ENCODE measurements at places on chromosomes 1 and 21. TPM values are rescaled to one million over a fixed set of nuclear protein-coding genes. Genes with fewer than 3 reads are reported as not detected.

GRCh38 chr1:53987880-53988279 lies 30.1 kb downstream of the LDLRAD1 start:
- DNase-seq, result no peak

The IL20 gene
- total RNA-seq, result not detected

- no peak for DNase-seq
Measured at GRCh38 chr21:29193072-29193471, 62.6 kb downstream of the MAP3K7CL start.

The GJC2 gene
- 3.0 TPM for total RNA-seq

DNA sequence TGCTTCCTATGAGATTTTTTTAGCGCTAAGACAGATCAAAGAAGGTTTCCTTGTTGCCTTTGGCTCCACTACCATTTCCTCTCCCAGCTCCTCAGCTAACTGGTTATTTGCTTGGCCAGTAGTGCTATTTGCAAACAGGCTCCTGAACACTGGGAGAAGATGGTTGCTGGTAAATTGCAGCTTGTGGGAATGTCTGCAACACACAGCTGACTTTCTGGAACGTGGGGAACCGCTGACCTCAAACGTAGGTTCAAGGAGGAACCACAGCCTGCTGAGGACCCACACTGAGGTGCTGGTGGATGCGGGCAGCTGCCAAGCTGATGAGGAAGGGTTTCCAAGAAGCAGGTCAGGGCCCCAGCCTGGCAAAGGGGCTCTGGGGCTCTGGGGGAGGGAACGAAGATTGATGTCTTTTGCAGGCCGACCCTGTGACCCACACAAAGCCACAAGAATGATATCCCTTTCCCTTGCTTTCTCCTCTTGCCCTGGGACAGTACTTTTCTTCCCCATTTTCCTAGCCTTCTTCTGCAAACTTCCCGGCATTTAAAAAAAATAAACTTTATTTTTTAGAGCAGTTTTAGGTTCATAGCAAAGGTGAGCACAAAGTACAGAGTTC lies 24.8 kb downstream of the GNG4 start:
- no peak for DNase-seq

DNA sequence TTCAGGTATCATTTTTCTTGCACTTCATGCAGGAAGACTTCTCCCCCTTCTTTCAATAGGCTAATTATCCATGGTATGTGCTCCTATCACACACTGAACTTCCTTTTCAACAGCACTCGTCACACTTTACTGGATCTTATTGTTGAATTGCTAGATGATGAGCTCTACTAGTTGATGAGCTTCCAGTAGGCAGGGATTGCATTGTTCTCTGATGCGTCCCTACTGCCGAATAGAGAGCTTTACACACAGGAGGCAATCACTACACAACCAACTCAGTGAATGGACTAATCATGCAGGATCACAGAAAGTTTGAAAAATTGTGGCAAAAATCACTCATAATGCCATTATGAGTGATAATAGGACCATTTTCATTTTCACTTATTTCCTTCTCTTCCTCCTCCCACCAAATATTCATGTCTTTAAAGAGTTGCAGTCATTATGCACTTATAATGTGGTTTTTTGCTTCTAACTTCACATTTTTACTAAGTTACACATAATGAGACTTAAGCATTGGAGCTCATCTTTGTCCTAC lies 128.1 kb upstream of the ZNF648 start:
- DNase-seq, result no peak

DNA sequence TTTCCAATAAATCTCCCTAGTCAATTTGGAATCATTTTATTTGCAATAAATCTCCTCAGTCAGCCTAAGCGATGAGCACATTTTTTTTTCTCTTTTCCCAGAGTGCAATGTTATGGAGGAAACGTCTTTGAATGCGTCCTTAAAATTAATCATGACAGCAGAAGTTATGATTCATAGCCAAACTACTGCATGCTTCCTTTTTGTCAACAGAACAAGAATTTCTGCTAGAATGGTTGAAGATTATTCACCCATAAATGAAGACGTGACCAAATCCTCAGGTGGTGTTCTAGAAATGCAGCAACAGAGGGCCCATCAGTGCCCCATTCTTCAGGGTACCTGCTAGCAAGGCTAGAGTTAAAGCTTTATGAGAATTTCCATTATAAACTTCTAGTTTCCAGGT lies 407.9 kb upstream of the PKN2 start:
- no peak for DNase-seq

DNA sequence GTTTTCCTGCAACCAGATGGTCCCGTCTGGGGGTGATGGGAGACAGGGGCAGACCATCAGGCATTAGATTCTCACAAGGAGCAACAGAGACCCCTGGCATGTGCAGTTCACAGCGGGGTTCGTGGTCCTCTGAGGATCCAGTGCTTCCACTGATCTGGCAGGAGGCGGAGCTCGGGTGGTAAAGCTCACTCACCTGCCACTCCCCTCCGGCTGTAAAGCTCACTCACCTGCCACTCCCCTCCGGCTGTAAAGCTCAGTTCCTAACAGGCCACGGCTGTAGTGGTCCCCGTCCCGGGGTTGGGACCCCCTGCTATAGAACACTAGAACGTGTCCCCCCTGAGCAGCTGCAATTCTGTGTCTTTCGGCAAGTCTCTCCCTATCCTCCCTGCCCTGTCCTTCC lies 4.6 kb downstream of the KRTAP10-12 start:
- peak; percentile 79 for DNase-seq

DNA sequence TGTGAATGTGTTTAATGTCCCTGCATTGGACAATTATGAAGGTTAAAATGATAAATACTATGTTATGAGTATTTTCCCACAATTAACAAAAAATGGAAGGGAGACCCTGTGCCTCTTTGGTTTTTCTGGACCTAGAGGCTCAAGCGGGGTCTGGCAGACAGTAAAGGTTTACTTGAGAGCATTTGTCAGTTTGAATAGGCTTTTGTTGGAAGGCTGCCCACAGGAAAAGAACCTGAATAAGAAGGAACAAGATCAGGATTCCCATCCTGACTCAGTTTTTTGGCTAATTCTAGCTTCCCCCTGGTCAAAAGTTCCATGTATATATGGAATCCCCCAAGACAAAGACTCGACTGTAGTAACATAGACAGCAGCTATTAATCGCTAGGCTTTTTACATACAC lies 150.9 kb upstream of the JUN start:
- no peak for DNase-seq

The UMODL1 gene
- total RNA-seq, result not detected

DNA sequence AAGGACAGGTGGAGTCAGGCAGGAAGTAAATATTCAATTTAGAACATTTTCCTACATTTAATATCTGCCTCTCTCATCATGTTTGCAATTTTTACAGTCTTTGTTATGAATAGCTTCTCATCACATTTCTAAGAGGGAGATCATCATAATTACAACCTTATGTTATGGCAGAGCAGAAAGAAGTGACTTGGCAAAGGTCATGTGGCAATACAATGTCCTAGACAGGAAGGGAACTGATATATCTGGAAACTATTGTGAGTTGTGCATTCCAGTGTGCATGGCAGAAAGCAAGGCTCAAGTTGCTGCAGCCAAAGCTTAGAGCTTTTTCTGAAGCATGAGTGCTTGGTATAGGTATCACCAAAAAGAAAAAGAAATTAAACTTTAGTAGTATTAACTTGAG lies 43.8 kb upstream of the PRRX1 start:
- DNase-seq, result no peak

DNA sequence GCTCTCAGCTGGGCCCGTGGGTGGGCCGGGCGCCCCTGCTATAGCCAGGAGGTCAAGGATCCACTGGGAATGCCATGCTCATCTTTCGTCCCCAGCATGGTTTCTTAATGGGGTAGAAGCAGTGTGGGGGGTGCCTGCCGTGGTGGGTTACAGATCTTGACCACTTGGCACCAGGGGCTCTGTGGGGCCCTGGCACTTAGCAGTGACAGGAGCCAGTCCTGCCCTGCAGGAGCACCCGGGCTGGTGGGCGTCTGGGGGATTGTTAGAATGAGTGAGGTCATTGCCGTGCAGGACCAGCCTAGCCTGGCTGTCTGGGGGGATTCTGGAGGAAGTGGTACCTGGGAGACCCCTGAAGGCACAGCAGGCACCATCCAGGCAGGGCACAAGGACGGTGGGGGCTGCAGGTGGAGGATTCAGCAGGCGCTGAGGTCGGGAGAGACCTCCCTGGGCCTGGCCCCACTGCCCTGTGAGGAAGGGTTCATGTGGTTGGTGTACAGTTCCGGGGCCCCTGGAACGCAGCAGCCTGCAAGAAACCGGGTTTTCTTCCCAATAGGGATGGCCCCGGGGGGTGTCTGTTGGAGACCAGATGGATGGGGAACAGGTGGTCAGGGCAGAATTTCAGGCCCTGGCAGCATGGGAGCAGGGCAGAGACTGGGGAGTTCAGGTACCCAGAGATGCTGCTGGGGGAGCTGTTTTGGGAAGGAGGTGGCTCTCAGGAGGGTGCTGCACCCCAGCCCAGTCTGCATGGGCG lies 4.8 kb downstream of the AIRE start:
- DNase-seq, result no peak

- no peak for DNase-seq
Measured at GRCh38 chr1:14571810-14572767, 26.4 kb upstream of the KAZN start.

GRCh38 chr1:205701420-205701819 lies 21.1 kb upstream of the SLC45A3 start:
- DNase-seq, result no peak

GRCh38 chr1:234600418-234601281 lies 9.3 kb downstream of the IRF2BP2 start:
- peak; percentile 0 for DNase-seq

The DNAJC8 gene
- total RNA-seq, result 33.5 TPM

DNA sequence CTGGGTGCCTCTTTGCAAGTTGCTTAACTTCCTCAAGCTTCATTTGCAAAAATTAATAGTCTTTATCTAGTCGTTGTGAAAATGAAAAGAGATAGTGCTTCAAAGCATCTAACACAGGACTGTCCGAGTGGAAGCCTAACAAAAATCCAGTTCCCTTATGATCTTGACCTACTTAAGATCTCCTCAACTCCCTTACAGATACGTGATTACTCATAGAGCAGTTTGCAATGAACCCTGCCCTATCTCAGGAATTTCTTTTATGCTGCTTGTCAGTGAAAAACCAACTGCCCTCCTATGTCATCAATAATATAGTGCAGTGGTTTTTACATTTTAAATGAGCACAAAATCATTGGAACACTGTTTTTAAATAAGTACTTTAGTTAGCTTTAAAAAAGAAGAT lies 314.3 kb downstream of the BACH1 start:
- DNase-seq, result no peak

- peak; percentile 64 for DNase-seq
Measured at GRCh38 chr1:152972196-152972886, 1.9 kb downstream of the SPRR4 start.

DNA sequence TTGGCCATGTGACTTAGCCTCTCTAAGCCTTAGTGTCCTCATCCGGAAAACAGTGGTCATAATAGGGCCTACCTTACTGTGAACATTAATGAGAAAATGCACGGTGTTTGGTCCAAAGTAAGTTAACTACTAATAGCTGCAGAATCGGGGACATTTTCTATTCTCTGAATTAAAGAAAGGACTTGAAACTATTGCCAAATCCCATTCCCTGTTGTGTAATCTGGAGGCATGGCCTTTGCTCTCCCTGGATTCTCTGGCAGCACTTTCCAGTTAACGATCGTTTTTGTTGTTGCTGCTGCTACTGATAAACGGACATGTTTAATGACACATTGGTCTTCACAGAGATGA lies 30.5 kb downstream of the FMO4 start:
- no peak for DNase-seq

The OR2T10 gene
- not detected for total RNA-seq

The GOLT1A gene
- not detected for total RNA-seq

The CCDC190 gene
- not detected for total RNA-seq

DNA sequence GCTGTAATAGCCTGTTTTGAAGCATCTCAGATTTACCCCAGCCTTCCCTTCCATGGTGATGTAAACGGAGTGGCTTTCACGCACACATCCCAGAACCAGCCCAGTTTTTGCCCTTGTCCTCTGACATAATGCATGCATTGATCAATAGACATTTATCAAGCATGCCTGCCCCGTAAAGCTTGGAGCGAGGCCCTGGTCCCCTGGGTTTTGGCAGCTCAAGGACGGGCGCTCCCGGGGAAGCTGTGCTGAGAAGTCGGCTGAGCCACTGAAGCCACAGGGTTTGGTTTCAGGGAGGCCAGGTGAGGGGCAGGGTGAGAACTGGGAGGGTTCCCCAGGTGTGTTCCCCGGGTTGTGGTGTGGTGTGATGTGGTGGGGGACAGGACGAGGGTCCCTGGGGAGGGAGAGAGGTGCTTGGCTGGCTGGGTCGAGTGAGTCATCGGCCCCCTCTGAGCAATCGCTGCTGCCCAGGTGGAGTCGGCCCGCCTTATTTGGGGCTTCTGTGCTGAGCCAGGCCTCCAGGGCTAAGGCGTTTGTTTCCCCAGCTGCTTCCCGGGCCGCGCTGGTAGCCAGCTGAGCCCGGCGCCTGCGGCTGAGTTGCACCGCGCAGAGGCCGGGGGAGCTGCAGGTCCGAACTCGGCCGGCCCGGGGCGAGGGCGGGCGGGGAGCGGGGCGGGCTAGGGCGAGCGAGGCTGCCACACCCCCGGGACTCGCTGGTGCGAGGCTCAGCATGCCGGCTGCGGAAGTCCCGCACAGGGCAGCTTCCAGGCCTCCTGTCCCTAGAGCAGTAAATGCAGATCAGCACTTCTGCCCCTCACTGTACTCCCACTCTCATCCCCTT lies 23.6 kb downstream of the ATP2B4 start:
- peak; percentile 90 for DNase-seq

DNA sequence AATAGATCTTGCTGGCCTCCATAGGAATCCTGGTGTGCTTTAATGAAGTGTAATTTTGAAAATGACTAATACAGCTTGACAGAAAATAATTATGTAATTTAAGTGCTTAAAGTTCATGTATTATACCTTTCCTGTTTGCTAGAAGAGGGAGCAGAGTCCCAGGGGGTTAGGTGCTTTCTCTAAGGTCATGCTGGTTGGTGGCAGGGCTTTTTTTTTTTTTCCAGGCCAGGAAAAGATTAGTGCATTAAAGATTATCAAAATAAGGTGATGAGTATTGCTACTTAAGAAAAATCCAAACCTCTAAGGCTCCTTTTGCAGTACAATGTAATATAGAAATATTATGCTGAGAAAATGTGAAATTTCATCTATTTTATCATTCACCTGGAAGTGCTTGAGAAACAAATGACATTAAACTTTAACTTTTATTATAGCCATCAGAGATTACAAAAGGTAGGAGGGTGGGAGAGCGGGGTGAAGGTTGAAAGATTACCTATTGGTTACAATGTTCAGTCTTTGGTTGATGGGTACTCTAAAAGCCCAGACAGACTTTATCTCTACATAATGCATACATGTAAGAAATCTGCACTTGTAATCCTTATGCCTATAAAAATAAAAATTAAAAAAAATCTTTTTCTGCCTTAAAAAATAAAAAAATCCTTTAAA lies 110.8 kb downstream of the RABGAP1L start:
- DNase-seq, result no peak

Measured in lower leg skin (tissue), 4 donors.